ENCODE measurements at places on chromosomes 7 and 10.

- no peak for DNase-seq
Measured at GRCh38 chr7:28356619-28357018, 55.7 kb upstream of the CREB5 start.

GRCh38 chr10:15494850-15495506 lies 123.9 kb upstream of the FAM171A1 start:
- no peak for DNase-seq

- DNase-seq, result no peak
Measured at GRCh38 chr7:130793855-130794618, 60.0 kb upstream of the KLF14 start.

GRCh38 chr7:47371733-47372368 lies 210.1 kb downstream of the TNS3 start:
- DNase-seq, result no peak

DNA sequence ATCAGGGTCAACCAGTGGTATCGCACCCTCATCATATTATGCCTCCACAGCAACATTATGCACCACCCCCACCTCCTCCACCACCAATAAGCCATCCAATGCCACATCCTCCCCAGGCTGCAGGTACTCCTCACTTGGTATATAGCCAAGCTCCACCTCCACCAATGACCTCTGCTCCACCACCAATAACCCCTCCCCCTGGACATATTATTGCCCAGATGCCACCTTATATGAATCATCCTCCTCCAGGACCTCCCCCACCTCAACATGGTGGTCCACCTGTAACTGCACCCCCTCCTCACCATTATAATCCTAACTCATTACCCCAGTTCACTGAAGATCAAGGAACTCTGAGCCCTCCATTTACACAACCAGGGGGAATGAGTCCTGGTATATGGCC lies 14.7 kb downstream of the CBLL1 start:
- no peak for DNase-seq

DNA sequence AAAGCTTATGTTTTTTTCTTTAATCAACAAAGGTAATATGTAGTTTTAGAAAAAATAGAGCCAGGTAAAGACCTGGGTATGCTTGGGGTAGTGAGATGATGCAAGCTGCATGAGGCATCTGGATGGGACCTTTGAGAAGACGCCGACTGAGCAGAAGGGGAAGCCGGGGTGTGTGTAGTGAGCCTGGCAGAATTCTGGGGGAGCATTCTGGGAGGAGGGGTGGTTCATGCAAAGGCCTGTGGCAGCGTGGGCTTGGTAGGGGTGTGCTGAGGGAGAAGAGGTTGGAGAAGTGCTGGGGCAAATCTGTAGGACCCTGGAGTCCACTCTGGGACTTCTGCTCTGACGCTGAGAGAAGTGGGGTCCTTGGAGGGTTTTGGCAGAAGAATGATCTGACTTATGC lies 33.9 kb upstream of the SHH start:
- DNase-seq, result no peak

- no peak for DNase-seq
Measured at GRCh38 chr7:29806995-29807841, 910 bp downstream of the WIPF3 start.

- no peak for DNase-seq
Measured at GRCh38 chr10:75272896-75273295, 37.1 kb upstream of the COMTD1 start.

GRCh38 chr7:85685901-85686300 lies 499.0 kb upstream of the SEMA3D start:
- DNase-seq, result no peak

GRCh38 chr7:41187322-41187721 lies 515.6 kb downstream of the INHBA start:
- DNase-seq, result no peak

DNA sequence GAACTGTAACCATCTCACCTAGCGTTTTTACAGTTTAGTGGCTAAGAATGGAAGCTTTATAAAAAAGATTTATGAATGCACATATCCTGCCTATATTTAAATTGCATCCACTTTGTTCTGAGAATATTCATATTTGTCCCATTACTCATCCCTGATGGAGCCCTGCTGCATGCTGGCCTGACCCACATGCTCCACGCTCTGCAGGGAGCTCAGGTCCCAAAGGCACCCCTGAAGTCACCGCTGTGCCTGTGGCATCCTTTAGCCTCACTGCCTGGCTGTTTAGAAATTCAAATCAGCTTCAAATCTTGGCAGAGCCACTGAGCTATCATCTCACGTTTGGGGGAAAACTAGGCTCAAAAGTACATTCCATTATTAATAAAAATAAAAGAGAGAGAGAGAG lies 24.4 kb downstream of the C10orf90 start:
- DNase-seq, result no peak

DNA sequence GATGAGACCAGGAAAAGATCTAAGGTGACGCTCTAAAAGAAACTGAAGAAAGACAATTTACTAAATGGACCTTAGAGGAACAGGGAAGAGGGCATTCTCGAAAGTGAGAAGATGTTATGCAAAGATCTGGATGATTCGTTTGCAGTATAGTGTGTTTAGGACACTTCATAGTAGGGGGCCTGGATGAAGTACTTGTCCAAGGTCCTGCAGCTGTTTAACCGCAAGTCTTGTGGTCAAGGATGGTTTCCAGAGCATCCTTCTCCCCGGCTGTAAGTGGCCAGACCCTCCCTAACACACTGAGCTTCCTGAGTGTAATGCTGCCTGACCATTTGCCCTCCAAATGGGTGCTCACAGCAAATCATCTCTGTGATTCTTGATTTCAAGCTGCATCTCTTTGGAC lies 101.6 kb downstream of the XPNPEP1 start:
- no peak for DNase-seq

- DNase-seq, result no peak
Measured at GRCh38 chr10:51596695-51597094, 102.7 kb downstream of the CSTF2T start.

GRCh38 chr7:142455392-142455791 lies 197.5 kb upstream of the PRSS58 start:
- DNase-seq, result no peak

GRCh38 chr7:66697449-66698438 lies 42.8 kb upstream of the RABGEF1 start:
- DNase-seq, result no peak

GRCh38 chr7:130009848-130010688 lies 41.1 kb downstream of the ZC3HC1 start:
- DNase-seq, result peak; percentile 15

DNA sequence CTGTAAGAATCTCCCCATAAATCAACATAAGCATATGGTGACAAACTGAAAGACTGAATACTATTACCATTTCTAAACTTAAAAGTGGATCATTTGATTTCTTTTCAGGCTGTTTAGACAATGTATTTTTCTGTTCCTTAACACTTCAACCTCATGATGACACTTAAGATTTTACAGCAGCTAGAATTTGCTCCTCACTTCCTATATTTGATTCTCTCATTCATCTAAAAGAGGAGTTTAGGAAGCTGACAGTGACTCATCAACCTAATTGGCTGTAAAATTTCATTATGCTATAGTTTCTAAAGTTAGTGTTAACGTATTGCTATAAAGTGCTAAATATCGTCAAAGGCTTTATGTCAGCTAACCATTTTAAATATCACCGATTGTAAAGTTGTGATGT lies 478.7 kb downstream of the GRM8 start:
- DNase-seq, result no peak

- peak; percentile 36 for DNase-seq
Measured at GRCh38 chr10:97025613-97026242, 160.0 kb downstream of the SLIT1 start.

- DNase-seq, result no peak
Measured at GRCh38 chr7:93430917-93431588, 143.5 kb downstream of the CALCR start.

GRCh38 chr10:72850861-72851260 lies 42.7 kb upstream of the OIT3 start:
- no peak for DNase-seq

DNA sequence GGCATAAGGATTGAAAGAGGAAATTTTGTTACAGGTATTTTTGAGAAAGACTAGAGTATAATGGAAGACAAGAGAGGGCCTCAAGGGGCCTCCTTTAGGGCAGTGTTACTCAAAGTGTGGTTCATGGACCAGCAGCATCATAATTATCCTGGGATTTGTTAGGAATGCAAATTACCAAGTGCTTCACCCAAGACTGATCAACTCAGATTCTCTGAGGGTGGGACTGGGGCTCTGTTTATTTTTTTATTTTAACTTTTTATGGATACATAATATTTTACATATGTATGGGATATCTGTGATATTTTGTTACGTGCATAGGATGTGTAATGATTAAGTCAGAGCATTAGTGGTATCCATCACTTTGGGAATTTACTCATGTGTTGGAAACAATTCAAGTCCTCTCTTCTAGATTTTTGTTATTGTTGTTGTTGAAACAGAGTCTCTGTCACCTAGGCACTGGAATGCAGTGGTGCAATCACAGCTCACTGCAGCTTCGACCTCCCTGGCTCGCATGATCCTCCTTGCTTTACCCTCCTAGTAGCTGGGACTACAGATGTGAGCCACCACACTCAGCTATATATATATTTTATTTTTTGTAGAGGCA lies 2.2 kb upstream of the KCTD7 start:
- no peak for DNase-seq
